ENCODE measurements at places on chromosomes 5 and 9. TPM values are rescaled to one million over a fixed set of nuclear protein-coding genes. Genes with fewer than 3 reads are reported as not detected.

- DNase-seq = no peak
Measured at GRCh38 chr5:60340965-60341471, 358.9 kb downstream of the DEPDC1B start.

GRCh38 chr9:13716090-13716489, 436.6 kb upstream of the MPDZ start:
- no peak for DNase-seq

DNA sequence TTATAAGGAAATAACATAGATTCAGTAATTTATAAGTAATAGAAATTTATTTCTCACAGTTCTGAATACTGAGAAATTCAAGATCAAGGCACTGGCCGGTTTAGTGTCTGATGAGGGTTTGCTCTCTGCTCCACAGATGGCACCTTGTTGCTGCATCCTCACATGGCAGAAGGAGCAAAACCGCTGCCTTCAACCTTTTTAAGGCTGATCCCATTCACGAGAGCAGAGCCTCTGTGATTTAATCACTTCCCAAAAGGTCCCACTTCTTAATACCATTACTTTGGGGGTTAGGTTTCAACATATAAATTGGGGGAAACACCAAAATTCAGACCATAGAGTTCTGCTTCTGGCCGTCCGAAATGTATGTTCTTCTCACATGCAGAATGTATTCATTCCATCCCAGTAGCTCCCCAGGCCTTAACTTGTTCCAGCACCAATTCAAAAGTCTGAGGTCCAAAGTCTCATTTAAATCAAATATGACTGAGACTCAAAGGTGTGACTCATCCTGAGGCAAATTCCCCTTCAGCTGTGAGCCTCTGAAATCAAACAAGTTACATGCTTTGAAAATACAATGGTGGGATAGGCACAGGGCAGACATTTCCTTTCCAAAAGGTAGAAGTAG, 30.6 kb downstream of the BAAT start:
- DNase-seq = no peak

GRCh38 chr5:142970440-142971030, 200.4 kb downstream of the ARHGAP26 start:
- DNase-seq = no peak

DNA sequence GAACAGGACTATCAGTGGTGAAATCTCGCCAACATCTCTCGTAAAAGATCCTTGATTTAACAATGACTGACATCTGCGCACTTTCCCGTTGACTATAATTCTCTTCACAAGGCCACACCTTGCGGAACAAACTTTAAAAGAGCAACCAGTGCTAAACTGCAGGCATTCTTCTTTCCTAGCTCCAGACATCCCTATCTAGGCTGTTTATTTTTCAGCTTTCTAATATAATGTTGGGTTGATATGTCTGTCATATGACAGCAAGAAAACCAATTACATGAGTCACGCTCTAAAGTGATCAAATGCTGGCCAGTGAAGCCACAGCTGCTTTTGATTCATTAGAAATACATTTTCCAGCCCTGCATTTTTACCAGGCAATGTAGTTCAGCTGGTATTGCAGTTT, 162.5 kb downstream of the ELAVL2 start:
- DNase-seq = no peak

GRCh38 chr5:80156156-80156555, 99.7 kb downstream of the SERINC5 start:
- no peak for DNase-seq

DNA sequence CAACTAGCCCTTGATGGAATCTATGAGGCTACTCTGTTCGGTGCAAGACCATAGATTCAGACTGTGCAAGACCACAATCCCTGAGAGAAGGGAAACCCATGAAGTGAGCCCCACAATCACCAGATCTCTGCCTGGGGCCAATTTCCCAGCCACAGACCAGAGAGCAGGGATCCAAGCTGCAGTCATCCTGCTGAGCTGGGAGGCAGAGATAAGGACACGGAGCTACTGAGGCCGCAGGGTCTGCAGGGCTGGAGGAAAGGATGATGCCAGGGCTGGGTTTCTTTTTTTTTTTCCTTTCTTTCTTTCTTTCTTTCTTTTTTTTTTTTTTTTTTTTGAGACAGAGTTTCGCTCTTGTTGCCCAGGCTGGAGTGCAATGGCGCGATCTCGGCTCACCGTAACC, 47.7 kb upstream of the FUBP3 start:
- peak; percentile 81 for DNase-seq

- no peak for DNase-seq
Measured at GRCh38 chr5:1568201-1568979, 44.6 kb upstream of the LPCAT1 start.

GRCh38 chr5:55994495-55994997, at the start of gene IL6ST:
Gene IL6ST, minus strand, starts transcription at chr5:55994963. Its CDS starts 18,685 bp downstream, at chr5:55976278.
- DNase-seq = no peak

- DNase-seq = no peak
Measured at GRCh38 chr5:74120585-74120984, 494.6 kb downstream of the ARHGEF28 start.

DNA sequence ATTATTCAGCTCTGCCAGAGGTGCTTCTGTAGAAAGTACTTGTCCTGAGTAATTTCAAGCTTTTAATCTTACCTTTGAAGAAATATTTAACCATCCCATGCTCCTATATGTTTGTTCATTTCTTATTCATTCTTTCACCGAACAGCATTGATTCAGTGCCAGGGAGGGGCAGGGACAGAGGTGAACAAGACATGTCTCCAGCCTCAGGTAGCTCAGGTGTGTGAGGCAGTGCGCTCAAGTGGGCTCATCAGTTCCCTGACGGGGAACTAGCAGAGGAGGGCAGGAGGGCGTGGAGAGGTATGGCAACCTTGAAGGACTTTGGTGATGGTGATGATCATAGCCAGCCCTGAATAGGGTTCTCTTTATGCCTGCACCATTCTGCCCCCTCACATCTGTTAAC, 25.9 kb downstream of the ERGIC1 start:
- DNase-seq = no peak

- no peak for DNase-seq
Measured at GRCh38 chr5:2591777-2592453, 159.6 kb downstream of the IRX2 start.

DNA sequence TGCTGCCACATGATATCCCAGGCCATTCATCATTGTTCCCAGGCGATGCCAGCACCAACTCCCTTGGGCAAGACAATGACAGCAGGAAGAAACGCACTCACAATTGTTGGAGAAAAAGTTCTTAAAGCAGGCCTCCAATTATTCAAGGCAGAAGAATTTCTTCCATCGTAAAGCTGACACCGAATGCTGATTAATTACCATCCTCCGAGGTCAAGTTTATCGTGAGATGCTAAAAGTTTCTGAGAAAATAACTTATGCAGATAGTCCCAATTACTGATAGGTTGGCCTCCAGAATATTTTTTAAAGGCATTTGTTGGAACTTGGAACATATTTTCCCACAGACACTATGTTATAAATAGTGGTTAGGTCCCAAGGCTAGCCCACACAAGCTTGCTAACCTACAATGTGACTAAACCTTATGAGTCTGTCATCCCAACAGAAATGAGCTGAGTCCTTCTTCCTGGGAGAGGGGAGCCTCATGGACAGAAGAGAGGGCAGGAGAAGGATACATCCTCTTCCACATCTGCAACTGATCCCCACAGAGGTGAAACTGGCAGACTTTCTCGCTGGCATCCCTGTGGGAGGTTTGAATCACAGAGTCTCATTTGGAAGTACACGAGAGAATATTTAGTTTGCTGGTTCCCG, 202.4 kb upstream of the TBC1D2 start:
- DNase-seq = no peak

- no peak for DNase-seq
Measured at GRCh38 chr5:140259500-140259899, 43.4 kb downstream of the PFDN1 start.

DNA sequence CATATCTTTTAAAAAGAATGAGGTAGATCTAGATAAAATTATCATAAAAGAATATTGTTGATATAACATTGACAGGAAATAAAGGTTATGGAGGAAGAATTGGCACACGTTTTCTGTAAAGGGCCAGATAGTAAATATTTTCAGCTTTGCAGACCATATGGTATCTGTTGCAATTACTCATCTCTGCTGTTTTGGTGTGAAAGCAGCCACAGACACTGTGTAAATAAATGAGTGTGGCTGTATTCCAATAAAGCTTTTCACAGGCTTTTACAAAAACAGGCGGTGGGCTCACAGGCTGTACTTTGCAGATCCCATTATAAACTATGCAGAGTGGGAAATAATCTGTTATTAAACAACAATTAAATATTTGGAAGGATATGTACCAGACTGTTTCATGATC, 87.4 kb downstream of the SGCD start:
- no peak for DNase-seq

GRCh38 chr9:70813141-70813540, 308.3 kb downstream of the TRPM3 start:
- no peak for DNase-seq

GRCh38 chr9:93143830-93144530, 9.9 kb upstream of the NINJ1 start:
- no peak for DNase-seq

- DNase-seq = no peak
Measured at GRCh38 chr5:57181154-57181553, 7.3 kb downstream of the GPBP1 start.

Gene FOXD4L4
- not detected for total RNA-seq

Gene BAAT
- 0.27 TPM for total RNA-seq

Gene ROPN1L
- total RNA-seq = 0.31 TPM

Gene PCDHGA10
- total RNA-seq = 0.07 TPM

Gene UBE2QL1
- not detected for total RNA-seq

Gene ANXA2R
- 3.9 TPM for total RNA-seq

Gene IFNE
- total RNA-seq = not detected

Gene SLC1A3
- 0.13 TPM for total RNA-seq

Gene IL3
- not detected for total RNA-seq

Gene ISOC1
- total RNA-seq = 54.0 TPM

Gene ZFP2
- not detected for total RNA-seq

Measured in K562 (cell line).